Activated CD4-positive, alpha-beta T cell treated with anti-CD3 and anti-CD28 coated beads, Interleukin-2, Interleukin-6, amounts not matched to agents 100 ng/mL and 50 ng/mL, durations not matched to agents 16 hours and 8 hours (primary cell): ENCODE measurements at places on chromosomes 5 and 9.

GRCh38 chr5:2311851-2312250 is 429.1 kb upstream of the IRX4 start:
- DNase-seq, result no peak

DNA sequence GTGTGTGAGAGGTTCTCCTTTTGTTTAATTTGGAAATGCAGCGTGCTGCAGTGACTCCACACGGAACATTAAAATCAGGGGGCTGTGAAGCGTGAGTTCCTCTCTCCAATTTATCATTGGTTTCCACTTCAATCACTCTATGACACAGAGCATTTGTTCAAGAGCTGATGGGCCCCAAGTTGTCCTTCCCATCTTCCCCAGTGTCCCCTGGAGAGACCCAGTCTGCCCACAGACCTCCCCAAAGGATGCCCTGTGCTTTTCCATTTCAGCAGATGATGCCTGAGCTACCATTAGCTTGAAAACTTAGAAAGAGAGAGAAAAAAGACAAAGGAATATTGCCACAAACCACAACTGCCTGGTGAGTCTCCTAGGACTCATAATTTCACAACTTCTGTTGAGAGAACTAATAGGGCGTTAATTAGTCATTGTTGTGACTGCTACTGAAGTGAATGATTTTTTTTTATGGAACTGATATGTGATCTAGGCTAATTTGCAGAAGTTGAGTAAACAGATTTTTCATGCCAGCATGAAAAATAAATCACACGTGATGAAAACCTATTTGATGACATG is 772.7 kb downstream of the SEMA5A start:
- no peak for DNase-seq

DNA sequence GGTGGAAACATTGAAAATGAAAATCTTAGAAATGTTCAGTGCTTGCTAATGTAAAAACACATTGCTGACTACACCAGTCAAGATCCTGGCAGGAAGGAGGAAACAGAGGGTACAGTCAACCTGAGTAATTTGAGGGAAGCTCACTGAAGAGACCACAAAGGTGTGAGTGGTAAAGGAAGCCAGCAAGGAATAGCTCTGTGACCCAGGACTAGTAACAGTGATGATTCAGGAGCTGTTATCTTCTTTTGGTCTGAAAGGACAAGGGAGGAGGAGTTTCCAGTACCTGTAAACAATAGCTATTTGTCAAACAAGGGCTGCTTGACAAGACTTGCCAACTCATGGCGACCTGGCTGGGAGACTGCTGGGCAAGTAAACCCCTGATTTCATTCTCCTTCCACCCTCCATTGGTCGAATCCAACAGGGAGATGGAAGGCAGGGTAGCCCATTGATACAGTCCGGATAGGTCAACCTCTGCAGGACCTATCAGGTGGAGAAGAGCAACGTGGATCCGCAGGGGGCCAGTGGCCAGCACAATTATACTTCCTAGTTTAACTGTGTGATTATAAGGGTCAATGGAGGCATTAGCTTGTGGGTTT is 68.1 kb downstream of the MAMDC2 start:
- no peak for DNase-seq

DNA sequence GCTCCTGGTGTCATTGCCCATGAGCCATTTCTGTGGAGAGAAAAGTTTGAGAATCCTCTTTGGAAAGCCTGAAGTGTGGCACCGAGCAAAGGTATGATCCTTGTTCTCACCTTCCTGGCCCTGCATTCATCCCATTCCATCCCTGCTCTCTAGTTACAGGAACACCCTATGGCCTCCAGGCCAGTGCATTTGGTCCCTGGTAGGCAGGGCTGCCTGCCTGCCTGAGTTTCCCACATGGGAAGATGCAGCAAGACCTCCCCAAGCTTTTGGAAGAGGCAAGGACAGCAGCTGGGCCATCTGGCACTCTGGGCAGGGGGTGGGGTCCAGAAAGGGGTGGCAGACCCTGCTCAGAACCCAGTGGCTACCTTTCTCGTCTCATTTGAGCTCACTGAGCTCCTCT is 24.5 kb downstream of the IGIP start:
- DNase-seq, result no peak

DNA sequence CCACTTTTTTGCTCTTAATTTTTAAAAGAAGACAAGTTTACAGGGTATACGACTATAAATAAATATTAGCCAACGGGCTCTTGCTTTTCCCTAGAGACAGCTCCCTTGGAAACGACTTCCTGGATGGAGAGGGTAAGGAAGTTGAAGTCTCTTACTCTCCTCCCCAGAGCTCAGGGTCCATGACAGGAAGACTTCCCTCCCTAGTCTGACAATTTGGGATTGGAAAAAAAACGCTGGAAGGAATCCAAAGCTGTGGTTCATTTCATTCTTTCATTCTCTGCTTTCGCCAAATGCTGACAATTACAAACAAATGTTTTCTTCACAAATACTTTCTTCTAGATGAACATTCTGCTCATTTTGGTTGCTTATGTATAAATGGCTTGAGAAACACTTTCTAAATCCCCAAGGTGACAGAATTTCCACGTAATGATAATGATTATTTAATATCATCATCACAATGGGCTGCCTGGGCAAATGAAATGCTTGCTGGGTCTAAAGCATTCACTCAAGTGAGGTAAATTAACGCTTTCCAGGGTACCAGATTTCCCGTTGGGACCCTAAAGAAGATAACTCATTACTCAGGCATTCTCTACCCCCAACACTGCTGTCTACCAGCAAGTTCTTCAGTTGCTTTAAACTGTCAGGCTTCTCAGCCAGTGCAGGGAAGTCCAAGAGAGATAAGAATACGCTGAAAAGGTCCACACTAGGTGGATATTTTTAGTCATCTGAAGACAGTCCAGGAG is 139.8 kb upstream of the SLC30A5 start:
- no peak for DNase-seq

DNA sequence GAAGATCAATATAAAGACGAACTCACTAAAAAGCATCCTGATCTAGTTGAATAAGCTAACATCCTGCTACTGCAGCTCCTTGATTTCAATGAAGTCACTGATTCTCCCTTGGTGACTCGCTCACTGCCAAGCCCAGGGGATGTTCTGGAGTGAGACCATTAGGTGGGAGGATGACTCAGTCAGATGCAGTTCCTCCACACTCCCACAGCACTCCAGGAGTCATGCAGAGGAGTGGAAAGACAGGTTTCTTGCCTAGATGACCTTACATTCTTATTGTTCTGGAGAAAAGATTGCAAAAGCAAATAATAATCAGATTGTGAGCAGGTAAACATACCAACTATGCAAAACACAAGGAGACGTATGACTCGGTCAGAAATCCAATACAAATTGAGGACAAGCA is 15.3 kb downstream of the GCNT4 start:
- no peak for DNase-seq

GRCh38 chr5:130136300-130136699 is 232.0 kb downstream of the CHSY3 start:
- DNase-seq, result no peak

- no peak for DNase-seq
Observed at GRCh38 chr5:82054004-82054710, 82.3 kb downstream of the ATG10 start.
